ENCODE measurements at places on chromosomes 1 and 21.

DNA sequence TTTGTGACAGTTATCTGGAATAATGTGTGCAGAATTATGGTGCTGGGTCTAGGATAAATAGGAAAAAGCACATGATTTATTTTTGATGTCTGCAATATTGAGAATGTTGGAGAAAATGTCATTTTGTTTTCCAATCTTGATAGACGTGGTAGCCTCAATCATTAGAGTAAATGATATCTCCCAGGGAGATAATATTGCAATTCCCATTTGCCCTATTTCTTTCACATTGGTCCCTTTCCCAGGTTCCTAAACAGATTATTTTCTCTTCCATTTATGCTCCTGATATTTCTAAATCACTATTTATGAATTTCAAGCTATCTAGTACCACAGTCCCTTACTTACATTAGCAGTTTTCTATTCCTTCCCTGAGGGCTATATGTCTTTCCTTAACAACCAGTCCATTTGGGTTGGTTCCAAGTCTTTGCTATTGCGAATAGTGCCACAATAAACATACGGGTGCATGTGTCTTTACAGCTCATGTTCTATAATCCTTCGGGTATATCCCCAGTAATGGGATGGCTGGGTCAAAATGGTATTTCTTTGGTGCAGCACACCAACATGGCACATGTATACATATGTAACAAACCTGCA, 447.3 kb downstream of the PLA2G4A start:
- no peak for DNase-seq

DNA sequence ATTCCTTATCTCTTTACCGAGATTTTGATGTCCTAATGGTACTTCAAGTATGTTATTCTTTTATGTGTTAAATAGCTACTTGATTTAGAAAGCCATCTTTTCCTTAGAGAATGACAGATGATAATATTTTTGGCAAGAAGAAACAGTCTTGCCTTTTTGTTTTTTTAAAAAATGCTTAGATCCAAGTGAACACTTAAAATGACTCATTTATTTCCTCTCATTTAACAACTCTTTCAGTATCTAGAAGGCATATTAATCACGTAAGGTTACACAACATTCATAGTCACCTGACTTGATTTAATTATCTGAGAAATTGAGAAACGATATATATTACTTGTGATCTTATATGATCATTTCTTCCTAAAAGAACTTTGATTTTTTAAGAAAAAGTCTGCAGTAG, 52.4 kb downstream of the SUCO start:
- DNase-seq: no peak

DNA sequence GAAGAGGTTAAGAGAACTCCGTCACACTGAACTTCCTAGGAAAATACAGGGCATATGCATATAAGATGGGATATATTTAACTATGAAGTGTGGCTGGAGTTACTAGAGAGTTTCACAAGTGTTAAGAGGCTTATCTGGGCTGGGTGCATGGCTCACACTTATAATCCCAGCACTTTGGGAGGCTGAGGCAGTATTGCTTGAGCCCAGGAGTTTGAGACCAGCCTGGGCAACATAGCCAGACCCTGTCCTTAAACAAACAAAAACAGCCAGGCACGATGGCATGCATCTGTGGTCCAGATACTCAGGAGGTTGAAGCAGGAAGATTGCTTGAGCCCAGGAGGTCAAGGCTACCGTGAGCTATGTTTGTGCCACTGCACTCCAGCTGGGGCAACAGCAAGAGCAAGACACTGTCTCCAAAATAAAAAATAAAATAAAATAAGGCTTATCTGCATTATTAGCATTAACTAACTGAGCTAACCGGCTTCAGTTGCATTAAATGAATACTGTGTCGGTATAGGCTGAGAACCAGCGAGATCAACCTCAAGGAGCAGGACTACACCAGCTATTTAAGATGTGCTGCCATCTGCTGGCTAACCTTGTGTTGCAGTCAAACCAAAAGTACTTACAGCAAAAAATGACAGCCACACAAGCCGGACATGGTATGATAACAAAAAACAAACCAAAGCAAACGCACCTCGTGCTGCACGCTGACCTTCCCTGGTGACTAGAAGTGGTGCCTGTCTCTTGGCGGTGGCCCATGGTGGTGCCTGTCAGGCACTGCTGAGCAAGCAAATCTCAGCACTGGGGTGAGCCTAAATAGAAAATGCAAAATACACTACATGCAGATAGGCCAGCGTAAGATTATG, 19.7 kb upstream of the RBBP5 start:
- peak; percentile 78 for DNase-seq

DNA sequence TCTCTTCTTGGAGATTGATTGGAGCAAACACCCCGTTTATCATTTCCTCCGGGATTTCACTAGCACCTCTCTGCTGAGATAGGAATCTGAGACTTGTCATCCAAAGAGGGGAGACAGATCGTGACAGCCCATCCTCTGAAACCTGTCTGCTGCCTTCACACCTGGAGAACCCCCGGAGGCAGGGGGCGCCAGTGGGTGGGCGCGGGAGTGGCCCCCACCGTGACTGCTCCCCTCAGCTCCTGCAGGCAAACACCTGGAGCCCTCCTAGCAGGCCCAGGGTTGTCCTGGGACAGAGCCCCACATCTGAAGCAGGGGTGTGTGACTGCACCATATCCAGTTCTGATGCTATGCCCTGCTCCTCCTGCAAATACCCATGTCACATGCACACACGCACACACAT, 209.5 kb upstream of the POU3F1 start:
- DNase-seq: no peak

DNA sequence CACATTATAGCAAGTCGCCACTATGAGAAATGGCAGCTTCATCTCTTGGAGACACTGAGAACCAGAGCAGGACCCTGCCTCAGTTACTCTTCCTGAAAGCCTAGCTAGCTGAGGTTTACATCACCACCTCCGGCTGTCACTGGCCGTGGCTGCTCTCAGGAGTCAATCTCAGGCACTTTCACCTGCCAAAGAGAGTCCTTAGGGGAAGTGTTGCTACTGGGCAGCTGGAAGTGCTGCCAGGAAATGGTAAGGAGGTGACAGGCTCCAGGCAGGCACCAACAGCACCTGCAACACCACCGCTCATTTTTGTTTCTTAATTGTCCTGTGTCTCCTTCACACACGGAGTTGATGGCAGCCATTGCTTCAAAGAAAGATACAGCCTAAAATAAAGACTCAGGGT, 92.5 kb downstream of the DSCAM start:
- DNase-seq: no peak

DNA sequence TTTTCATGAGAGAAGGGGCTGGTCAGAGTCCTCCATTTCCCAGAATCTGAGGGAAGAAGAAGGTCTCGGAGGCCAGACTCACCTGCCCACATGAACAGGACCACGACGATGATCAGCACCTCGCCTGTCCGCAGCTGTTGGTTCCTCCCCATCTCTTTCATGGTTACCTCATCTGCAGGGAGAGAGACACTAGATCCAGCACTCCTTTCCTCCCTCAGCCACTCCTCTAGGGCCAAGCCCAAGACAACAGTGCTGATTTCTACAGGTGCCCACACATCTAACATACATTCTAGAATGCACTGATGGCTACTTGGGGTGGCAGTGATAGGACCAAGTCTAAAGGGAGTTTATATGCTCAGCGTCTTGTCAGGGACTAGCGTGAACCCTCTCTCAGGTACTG, 3.0 kb downstream of the FNDC5 start:
- DNase-seq: no peak

DNA sequence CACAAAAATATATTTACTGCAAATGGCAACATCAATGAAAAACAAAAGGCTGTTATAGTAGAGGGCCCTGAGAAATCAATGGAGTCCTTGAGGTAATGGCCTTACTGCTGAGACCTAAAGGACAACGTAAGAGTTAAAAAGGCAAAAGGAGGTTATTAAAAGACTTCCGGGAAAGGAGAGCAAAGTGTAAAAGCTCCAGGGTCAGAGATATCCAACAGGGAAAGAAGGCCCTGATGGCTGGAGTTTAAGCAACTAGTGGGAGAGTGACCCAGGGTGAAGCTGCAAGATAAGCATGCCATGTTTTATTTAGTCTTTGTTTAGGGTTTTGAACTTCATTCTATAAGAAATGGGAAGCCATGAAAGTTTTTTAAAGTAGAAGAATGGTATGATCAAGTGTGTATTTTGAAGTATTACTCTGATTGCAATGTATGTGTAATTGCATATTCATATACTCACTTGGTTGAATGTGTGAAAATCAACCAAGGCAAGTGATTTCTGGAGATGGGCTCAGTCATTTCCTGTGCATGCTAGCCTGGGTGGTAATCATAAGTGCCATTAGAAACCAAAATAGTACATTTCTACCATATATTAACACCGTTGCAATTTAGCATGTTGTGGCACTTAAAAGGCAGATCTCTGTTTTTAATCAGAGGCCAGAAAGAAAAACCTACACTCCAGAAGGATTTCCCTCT, 5.3 kb upstream of the DPYD start:
- DNase-seq: no peak

DNA sequence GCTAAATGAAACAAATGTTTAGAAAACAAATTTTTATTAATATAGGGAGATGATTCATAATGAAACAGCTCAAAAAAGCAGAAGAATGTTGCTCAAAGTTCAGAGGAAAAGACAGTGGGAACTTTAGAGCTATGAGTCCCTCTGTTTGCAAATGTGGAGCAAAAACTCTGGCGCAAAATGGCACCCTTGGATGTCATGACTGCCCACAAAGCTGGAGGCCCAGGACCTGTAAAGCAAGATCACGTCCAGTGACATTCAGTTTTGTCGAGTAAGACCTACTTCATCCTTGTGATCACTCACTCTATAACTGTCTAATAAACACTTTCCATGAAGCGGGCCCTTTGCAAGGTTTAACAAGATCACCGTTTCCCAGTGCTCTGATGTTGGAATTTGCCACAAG, 9.1 kb upstream of the EXO1 start:
- DNase-seq: no peak

- DNase-seq: no peak
Measured at GRCh38 chr1:18957136-18957521, 653 bp upstream of the IFFO2 start.

DNA sequence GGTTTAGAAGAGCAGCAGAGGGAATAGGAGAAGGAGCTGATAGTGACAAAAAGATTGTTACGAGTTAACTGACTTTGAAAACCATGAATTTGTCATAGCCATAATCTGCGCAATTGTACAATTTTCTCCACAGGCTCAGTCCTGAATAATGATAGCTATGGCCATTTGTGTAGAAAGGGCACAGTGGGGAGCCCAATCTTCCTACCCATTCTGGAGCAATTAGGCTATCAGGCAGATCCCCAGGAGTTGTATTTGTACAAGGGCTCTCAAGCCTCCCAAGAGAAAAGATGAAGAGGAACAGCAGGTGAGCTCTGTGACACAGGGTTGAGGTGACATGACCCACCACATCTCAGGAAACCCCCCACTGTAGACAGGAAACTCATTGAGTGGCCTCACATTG, 42.1 kb upstream of the SAMD13 start:
- no peak for DNase-seq

DNA sequence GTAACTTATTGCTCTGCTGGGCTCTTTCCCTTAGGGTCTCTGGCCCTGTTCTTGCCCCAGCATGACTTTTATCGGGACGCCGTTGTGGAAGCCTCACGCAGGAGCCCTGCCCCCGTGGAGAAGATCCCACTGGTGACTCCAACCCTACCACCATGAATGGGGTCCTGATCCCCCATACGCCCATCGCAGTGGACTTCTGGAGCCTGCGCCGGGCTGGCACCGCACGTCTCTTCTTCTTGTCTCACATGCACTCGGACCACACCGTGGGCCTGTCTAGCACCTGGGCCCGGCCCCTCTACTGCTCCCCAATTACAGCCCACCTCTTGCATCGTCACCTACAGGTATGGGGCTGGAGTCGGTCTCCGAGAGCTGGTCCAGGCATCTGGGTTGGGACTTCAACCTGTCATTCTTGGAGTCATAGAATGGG, 322 bp downstream of the DCLRE1B start:
- no peak for DNase-seq

DNA sequence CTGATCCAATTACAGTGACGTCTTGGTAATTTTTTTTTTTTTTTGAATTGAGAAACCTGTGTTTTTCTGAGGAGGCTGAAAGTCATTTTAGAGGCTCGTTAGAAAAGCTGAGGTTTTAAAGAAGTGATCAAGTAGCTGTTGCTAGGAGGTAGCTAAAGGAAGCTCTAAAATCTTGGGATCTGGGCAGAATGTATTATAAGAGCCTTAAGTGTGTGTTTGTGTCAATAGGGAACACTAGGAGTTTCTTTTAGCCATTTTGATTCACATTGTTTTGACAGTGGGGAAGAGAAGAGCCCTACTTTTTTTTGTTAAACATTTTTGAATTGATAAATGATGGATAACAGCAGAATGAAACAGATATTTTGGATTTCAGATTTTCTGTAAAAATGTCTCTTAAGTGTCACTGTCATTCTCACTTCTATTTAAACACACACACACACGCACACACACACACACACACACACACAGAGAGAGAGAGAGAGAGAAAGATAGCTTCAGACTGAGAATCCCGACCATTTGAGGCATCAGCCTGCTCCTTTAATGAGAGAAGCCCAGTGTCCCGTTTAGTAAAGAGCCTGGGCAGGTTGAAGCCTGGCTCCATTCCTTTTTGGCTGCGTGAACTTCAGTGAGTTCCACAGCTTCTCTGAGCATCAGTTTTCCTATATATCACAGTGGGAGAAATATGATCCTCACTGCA, 79.1 kb upstream of the GPR88 start:
- no peak for DNase-seq

- DNase-seq: no peak
Measured at GRCh38 chr1:22685591-22686059, 25.0 kb upstream of the EPHB2 start.

DNA sequence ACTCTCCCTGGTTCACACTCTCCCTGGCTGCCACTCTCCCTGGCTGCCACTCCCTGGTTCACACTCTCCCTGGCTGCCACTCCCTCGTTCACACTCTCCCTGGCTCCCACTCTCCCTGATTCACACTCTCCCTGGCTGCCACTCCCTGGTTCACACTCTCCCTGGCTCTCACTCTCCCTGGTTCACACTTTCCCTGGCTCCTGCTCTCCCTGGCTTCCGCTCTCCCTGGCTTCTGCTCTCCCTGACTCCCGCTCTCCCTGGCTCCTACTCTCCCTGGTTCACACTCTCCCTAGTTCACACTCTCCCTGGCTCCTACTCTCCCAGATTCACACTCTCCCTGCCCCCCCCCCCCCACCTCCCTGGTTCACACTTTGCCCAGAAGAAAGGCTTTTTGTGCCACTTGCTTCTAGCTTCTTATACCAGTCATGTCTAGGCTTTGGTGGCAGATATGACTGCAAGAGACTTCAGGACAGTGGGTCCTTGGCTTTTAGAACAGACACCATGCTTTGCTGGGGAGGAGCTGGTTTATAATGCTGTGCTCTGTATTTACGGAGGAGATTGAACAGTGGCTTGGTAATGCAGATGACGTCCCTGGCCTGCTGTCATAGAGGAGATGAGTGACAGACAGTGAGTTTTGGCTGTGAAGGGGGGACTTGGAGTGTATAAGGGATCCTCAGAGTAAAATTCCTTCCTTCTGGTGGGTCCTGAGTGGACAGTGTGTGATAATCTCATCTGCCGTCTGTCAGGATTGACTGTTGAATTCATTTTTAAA, 17.0 kb downstream of the COQ8A start:
- no peak for DNase-seq

Measured in activated gamma-delta T cell treated with Interleukin-2 at 50 U/mL for 16 hours (primary cell).